ENCODE measurements at places on chromosomes 12 and 14.

- DNase-seq = no peak
Observed at GRCh38 chr14:28589792-28590191, 176.8 kb upstream of the FOXG1 start.

GRCh38 chr14:79442786-79443185, 768.5 kb downstream of the DIO2 start:
- no peak for DNase-seq

GRCh38 chr14:102696332-102696731, 80.9 kb upstream of the TRAF3 start:
- DNase-seq = no peak

DNA sequence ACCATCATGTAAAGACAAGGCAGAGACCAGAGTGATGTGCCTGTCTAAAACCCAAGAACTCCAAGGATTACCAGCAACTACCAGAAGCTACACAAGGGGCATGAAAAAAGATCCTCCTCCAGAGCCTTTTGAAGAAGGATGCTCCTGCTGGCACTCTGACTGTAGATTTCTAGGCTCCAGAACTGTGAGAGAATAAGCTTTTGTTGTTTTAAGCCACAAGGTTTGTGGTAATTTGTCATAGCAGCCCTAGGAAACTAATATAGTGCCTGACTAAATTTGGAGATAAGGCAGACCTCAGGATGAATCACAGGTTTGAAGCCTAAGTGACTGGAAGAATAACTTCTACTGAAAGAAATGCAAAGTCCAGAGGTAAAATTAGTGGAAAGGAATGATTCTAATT, 132.9 kb downstream of the CEP83 start:
- DNase-seq = no peak

- DNase-seq = no peak
Observed at GRCh38 chr12:70005864-70006618, 181.0 kb downstream of the MYRFL start.

DNA sequence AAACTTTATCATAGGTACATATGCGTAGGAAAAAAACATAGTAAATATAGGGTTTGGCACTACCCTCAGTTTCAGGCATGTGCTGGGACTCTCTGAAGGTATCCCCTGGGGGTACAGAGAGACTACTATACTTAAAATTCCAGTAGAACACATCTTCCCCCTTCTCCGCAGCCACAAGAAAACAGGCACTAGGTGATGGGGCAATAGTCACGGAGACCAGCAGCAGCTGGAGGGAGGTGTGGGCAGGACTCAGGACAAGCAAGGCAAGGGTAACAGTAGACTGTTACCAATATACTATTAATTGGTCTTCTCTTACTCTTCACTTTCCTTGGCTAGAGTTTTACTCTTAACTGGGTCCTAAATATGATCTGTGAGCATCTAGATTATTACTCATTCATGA, 4.6 kb upstream of the PAPOLA start:
- peak; percentile 55 for DNase-seq

- DNase-seq = no peak
Observed at GRCh38 chr12:85587158-85587557, 249.1 kb downstream of the RASSF9 start.

DNA sequence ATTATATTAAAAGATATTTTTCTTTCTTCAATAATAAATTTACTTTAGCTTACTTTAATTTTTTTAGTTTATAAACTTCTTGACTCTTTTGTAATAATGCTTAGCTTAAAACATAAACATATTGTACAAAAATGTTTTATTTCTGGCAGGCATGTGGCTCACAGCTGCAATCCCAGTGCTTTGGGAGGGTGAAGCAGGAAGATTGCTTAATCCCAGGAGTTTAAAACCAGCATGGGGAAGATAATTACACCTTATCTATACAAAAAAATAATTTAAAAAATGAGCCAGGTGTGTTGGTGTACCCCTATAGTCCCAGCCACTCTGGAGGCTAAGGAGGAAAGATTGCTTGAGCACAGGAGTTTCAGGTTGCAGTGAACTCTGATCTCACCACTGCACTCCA, 120.7 kb downstream of the GPHN start:
- DNase-seq = no peak

GRCh38 chr12:129103231-129103630, 250.0 kb downstream of the GLT1D1 start:
- DNase-seq = no peak

DNA sequence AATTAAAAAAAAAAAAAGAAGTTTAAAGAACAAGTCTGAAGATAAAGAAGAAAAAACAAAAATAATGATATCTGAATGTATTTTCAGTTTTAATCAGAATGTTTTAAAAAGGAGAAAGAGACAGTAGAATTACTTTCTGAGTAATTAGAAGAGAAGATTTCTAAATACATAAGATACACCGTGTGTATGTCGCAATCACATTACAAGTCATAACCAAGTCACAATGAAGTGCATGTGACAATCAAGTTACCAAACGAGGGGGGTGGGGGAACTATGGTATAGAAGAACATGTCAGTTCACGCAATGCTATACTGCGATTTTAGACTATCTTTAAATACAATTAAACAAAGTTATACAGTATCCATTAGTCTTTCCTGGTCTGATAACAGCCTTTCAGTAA, 1464.1 kb upstream of the FLRT2 start:
- no peak for DNase-seq

- no peak for DNase-seq
Observed at GRCh38 chr12:80041071-80041470, 58.3 kb upstream of the OTOGL start.

GRCh38 chr12:129753586-129753985, 150.2 kb downstream of the TMEM132D start:
- DNase-seq = no peak

DNA sequence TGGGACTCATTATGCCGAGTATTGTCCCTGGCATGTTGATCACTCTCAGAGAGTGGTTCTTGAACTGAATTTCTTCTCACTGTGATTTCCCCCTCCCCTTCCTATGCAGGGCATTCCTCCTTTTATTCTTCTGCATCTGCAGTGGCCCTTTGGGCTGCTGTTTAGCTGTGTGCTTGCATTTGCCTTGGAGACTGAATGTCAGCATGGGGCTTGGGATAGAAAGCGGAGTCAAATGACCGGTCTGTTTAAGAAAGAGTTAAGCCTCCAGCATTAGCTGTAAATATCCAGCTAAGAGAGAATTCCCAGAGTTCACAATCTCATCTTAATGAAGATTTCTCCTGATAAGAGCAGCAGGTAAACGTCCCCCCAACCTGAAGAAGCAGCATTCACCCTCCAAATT, 65.6 kb upstream of the RMST start:
- no peak for DNase-seq

- DNase-seq = no peak
Observed at GRCh38 chr12:92612611-92613010, 90.2 kb upstream of the PLEKHG7 start.

DNA sequence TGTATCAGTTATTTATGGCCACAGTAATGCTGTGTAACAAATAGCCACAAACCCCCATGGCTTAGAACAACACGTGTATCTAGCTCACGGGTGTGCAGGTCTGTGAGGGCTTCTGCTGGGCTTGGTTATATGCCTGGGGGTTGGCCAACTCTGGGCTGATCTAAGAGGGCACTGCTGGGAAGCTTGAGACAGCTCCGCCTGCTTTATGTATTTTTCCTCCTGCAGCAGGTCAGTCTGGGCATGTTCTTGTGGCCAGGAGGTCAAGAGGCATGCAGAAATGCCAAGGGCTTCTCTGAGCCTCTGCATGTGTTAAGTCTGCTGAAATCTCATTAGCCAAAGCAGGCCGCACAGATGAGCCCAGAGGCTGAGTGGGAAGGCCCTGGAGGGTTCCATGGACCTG, 105.8 kb downstream of the ZNF664 start:
- DNase-seq = no peak

- no peak for DNase-seq
Observed at GRCh38 chr12:79006306-79006705, 141.7 kb downstream of the SYT1 start.

DNA sequence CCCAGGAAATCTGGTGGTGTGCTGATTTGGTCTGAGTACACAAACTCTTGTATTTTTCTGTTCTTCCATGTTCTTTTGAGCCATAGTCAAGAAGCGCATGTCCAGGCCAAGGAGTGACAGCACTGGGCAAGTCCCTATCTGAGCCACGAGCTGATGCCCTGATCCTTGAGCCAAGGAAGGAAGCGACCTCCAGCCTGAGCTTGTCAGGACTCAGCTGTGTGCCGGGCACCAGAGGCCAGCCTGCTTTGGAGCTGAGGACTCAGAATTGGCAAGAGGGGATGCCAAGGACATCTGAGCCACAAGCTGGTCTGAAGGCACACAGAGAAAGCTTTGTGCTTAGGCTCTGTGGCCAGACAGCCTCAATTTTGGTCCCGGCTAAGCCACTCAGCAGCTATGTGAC, 52.6 kb downstream of the GALNT16 start:
- DNase-seq = no peak

DNA sequence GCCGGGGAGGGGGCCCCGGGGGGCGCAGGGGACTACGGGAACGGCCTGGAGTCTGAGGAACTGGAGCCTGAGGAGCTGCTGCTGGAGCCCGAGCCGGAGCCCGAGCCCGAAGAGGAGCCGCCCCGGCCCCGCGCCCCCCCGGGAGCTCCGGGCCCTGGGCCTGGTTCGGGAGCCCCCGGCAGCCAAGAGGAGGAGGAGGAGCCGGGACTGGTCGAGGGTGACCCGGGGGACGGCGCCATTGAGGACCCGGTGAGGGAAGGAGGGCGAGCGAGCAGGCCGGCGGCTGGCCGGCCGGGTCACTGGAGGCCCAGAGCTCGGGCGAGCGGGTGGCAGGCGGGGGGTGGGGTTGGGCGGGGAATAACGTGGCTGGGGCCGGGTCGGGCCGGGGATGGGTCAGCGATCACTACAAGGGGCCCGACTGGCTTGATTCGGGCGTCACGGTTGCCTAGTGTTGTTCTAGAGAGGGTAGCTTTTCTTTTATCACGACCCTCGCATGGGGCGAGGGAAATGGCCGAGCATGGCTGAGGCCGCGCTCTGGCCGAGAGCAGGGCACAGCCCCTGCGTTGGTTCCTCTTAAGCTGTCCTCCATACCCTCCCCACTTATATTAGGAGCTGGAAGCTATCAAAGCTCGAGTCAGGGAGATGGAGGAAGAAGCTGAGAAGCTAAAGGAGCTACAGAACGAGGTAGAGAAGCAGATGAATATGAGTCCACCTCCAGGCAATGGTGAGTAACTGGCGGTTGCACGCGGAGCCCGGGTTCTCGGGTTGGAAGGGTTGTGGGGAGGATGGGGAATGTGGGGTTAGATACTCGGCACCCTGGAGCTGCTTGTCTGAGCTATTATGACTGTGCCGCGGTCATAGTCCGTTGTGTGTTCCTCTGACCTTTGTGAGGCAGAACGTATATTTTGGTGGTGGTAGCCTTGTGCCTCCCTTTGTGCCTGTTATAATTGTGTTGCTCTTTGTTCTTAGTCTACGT, 603 bp downstream of the PABPN1 start:
- peak; percentile 48 for DNase-seq

DNA sequence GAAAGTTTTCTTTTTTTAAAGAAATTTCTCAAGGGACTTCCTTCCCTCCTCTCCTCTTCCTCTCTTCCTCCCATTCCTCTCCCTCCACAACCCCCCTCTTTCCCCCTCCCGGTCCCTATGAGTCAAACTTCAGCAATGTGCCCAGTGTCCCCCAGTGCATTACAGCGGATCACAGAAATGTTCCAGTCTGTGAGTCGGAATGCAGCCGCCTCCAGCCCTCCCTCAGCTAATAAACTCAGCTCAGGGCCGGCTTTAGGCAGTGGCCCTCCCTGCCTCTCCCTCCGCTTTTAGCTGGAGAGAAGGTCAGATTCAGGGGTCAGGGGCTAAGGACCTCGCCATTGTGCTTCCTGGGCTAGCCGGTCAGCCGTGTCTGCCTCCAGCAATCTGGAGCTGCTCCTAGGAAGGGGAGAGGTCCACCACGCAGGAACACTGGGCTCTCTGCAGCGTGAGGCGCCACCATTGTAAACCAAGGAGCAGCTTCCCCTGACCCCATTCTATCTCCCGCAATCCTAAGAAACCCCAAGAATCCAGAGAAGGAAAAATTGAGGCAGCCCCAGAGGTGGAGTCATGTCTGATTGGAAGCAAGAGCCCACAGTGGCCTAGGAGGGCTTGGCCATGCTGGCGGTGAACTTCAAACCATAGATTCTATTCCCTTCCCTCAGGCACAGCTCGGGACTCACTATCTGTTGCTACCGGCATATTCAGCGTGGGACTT, 1.1 kb upstream of the HDAC7 start:
- peak; percentile 69 for DNase-seq

DNA sequence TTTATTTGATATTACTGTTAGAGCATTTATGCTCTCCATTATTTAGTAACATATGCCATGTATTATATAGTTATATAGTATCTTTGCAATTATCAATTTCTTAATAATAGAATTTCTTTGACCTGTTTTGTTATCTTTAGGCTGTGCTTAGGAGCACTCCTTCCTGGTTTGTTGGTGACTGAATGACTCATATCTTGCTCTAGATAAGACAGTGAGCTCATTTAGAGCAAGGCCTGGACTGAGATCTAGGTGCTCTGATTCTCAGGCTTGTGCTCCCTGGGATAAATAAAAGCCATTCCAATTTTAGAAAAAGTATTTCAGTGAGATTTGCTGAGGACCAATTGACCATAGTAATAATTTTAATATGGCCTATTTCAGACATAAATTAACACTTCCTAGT, 951.2 kb downstream of the FLRT2 start:
- DNase-seq = no peak

Measured in inflammatory macrophage (primary cell).